ENCODE measurements at places on chromosomes 6 and 20.

GRCh38 chr6:42120895-42121865 is 21.2 kb downstream of the C6orf132 start:
- DNase-seq = no peak

- peak; percentile 52 for DNase-seq
Measured at GRCh38 chr6:89385156-89385667, 26.9 kb downstream of the RRAGD start.

- no peak for DNase-seq
Measured at GRCh38 chr6:73194744-73195143, 30.6 kb downstream of the KHDC1L start.

DNA sequence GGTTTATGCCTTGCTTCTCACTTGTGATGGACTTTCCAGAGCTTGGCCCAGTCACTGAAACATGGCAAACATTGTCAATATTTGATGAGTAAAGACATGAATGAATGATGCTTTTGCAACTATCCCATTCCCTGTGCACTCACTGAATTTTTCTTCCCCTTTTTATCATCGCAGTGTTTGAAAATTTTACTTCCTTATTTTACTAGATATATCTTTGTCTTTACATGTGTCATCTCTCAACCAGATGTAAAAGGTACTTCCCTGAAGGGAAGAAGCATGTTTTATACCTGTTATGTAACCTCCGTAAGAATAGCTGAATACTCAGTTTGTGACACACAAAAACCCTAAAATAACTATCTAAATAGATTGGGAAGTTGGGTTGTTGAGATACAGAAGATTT is 544.7 kb upstream of the FLRT3 start:
- DNase-seq = no peak

- DNase-seq = no peak
Measured at GRCh38 chr20:45924391-45925261, 9.9 kb upstream of the PCIF1 start.

GRCh38 chr6:3165631-3166534 is 8.5 kb upstream of the TUBB2A start:
- DNase-seq = no peak

DNA sequence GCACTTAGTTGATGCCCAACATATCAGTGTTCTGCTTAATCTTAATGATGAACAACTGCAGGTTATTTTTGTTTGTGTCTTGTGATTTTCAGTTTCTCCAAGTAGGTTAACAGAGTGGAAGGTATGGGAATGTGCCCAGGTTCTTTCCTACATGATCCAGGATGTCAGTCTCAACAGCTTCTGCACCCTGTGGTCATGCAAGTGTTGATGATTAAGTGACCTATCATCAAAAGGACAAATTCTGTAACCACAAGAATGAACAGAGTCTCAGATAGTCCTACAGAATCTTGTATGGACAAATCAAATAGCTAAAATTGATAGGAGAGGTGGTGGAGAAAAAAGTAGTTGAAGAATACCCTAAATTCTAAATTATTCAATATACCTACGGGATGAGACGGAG is 26.1 kb downstream of the MAN1A1 start:
- DNase-seq = no peak

- peak; percentile 19 for DNase-seq
Measured at GRCh38 chr6:37565267-37566110, 65.8 kb upstream of the CCDC167 start.

DNA sequence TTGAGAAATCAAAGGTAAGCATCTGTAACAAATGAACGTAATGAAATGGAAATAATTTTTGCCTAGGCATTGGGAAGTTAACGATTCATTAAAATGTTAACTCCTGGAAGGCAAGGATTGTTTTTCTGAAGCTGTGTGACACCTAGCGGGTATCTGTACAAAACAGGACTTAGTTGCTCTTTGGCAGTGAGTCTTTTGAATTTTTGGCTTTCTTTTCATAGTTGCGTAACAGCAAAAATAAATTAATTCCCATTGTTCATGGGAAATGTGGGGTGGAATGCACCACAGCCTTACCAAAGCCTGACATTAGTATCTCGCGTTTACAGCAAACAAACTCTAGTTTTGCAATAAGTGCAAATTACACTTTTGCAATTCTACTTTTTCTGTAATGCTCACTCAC is 92.7 kb upstream of the DTNBP1 start:
- DNase-seq = no peak

DNA sequence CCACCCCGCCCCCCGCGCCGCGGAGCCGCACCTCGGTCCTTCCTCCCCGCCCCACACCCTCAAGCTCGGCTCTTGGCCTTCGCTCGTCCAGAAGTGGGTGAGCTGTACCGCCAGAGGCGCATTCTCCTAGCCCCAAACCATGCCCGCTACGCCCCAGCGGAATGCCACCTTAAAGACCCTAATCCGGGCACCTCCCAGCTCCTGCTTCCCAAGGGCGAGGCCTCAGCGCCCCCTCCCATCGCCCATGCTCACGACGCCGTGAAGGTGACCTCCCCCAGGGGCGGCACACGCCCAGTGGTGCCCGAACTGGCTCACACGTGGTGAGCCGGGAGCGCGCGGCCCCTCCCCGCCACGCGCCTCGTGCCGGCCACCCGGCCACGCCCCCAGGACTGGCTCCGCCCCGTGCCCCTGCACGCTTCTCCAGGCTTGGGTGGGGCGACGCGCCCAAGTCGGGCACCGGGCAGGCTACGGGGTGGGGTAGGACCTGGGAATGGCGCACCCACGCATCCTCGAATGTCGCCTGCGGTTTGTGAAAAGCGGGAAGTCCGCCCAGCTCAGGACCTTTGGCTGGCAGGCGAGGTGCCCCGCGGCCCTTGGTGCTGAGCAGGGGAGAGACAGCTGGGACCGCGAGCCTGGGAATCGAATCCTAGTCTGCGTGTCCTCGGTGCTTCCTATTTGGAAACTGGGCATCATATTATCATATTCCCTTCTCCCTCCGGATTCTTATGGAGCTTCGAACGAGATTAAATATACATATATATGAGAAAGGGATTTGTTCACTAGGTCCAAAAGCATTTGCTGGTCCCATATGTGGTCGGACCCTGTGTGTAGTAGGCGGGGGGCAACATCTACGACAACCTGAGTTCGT is 941 bp upstream of the SOX12 start:
- DNase-seq = peak; percentile 44

- DNase-seq = no peak
Measured at GRCh38 chr6:15152700-15153099, 93.2 kb upstream of the JARID2 start.

DNA sequence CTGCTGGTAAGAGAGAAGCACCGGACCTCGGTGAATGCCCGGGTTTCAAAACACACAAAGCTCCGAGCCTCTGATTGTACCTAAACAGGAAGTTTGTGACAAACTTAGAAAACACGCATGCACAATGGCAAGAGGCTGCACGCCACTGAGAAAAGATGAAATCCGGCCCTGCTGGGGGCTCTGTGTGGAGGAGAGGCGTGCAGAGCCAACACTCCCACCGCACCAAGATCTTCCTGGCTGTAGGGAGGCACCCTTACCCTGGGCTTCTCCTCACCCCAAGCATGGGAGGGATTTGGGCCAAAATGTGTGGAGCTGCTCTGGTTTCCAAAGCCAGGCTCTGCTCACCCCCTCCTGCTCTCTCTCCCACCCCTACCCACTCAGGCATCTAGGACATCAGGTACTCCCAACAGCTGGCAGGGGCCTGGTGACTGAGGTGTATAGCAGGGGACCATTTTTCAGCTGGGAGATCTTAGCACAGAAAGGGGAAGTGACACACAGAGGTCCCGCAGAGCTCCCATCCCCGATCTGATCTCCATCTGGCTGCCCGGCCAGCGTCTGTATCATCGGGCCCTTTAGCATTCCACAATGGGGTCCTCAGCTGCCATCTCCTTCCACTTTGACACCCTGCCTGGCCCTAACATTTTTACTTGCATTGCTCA is 84.2 kb downstream of the TRERF1 start:
- no peak for DNase-seq

DNA sequence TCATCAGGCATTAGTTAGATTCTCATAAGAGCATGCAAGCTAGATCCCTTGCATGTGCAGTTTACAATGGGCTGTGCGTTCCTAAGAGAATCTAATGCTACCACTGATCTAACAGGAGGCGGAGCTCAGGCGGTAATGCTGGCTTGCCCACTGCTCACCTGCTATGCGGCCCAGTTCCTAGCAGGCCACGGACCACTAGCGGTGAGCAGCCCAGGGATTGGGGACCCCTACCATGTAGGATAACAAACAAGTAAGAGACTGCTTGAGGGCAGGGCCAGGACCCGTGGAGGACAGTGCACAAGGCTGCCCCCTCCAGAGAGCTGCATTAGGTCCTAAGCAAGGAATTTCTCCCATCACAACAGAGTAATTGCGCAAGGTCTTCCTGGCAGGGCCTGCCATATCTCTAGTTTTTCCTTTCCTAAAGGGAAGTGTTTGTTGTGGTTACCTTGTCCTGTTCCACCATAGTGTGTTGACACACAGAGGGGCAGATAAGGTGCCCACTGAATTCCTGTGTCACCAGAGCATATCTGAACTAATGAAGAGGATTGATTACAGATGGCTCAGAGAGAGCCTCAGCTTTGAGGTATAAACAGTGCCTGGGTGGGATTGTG is 58.0 kb downstream of the PACRG start:
- DNase-seq = no peak

- DNase-seq = no peak
Measured at GRCh38 chr6:137240168-137240567, 21.0 kb upstream of the IFNGR1 start.

DNA sequence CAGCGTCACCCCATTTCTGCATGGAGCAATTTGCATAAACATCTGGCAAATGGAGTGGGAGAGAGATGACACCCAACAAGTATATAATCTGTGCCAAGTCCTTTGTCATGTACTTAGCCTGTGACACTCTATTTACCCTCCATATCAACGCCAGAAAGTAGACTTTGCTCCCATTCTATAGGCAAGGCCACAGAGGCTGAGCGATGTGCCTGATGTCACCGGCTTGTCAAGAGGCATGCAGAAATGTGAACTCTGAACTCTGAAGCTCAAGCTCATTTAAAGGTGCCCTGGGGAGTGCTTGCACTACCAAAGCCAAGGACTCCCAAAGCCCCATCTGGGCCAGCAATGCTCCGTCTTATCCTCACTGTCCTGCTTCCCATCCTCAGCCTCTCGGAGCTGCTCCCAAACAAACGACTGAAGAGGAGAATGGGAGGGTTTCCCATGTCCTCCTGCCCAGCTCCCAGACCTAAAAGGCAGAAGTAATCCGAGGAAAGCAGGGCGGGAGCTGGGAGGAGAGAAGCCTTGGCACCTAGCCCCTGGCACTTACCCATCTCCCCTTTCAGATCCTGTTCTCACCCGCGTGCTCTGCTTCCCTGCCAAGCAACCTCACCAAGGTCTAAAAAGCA is 9.2 kb downstream of the CPNE5 start:
- no peak for DNase-seq

GRCh38 chr20:59823030-59823423 is 110.4 kb downstream of the SYCP2 start:
- DNase-seq = no peak

- DNase-seq = no peak
Measured at GRCh38 chr20:50260479-50261221, 70.0 kb downstream of the CEBPB start.

GRCh38 chr20:62322492-62323041 is 19.8 kb downstream of the ADRM1 start:
- no peak for DNase-seq

DNA sequence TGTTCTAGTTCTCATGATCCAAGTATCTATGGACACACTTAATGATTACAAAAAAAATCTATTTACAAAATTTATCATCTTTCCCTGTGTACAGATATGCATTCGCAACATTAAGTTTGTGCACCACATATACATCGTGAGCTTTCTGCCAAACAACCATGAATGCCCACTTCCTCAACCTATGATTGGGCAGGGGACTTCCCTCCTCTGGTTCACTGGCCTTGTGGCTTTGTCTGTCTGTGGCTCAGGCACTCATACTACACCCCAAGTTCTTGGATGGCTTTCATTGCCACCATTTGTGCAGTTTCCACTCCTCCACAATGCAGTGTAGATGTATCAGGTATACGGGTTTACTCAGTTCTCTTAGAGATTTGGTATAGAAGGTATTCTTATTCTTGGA is 74.9 kb downstream of the HS3ST5 start:
- no peak for DNase-seq

GRCh38 chr6:44480097-44480541 is 92.6 kb downstream of the CDC5L start:
- DNase-seq = no peak

DNA sequence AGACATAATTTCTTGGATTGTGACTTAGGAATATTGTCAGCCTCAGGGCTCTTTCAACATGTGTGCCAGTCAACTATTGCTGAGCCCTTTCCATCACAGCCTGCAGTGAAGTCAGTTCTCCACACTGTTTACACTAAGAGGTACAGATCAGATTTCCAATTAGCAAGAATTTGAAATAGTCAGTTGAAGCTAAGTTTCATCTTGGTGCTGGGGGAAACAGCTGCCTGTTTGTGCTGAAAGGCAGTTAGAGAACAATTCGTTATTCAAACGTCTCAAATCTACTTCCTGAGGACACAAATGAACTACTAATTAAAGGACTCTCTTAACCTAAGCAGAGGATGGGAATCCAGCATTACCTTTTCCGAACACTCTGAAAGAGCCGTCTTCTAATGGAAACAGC is 25.9 kb downstream of the ADGRF1 start:
- no peak for DNase-seq

DNA sequence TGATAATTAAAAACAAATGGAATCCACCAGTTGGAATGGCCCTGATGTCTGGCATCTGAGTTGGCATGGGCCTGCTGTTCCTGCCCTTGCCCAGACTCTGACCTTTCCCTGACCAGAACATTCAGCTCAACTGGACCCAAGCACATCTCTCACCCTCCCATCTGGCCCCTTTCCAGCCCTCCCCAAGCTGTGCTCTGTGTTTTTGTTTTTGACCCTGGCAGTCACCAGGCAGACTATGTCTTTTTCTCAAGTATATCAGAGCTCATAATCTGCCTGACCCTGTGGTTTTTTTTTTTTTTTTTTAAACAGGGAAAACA is 117.6 kb downstream of the TRDN start:
- DNase-seq = no peak

DNA sequence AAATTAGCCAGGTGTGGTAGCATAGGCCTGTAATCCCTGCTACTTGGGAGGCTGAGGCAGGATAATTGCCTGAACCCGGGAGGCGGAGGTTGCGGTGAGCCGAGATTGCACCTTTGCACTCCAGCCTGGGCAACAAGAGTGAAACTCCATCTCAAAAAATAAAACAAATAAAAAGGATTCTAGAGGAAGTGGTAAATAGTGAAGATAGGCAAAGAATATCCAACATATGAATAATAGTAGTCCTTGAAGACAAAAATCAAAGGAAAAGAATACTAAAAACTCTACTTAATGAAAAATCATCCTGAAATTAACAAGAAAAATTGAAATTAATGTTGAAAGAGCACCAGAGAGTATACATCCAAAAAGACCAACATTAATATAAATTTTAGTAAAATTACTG is 67.0 kb upstream of the MRAP2 start:
- DNase-seq = no peak

DNA sequence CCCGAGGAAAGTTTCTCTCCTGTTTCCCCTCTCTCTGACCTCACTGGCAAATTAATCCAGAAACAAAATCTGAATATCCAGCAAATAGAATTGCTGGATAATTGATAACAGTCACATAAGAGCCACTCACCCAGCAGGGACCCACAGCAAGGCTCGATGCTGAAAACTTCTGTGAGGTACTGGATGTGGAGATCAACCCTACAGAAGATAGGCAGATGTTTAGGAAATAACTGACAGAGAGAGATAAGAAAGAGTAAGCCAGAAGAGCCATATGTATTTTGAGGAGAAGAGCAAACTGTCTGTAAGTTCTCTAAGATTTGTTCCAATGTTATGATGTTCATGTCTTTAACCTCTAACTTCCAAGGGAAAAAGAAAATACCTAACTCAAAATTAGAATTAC is 59.7 kb downstream of the PKHD1 start:
- no peak for DNase-seq

GRCh38 chr6:14243597-14243996 is 126.0 kb downstream of the CD83 start:
- no peak for DNase-seq

Measured in NCI-H2081 treated with DMSO at 0.1 percent for 48 hours (cell line).